GM12864 (cell line): ENCODE measurements at places on chromosomes 13 and 19.

DNA sequence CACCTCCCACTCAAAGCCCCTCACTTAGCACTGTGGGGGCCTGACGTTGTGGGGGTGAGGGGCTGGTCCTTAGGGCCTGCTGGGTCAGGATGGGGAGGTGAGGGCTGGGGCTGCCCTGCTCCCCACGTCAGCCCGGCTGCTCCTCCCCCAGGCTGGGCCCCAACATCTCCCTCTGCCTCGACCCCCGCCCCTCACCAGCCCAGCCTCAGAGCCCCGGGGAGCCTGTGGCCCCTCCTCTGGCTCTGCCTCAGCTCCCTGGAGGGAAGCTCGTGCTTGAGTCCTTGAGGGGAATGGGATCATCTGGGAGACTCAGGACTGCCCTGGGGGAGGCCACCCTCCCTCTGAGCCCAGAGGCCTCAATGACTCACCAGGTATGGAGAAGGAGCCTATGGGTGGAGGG, 6.8 kb downstream of the LILRA4 start:
- DNase-seq: no peak

DNA sequence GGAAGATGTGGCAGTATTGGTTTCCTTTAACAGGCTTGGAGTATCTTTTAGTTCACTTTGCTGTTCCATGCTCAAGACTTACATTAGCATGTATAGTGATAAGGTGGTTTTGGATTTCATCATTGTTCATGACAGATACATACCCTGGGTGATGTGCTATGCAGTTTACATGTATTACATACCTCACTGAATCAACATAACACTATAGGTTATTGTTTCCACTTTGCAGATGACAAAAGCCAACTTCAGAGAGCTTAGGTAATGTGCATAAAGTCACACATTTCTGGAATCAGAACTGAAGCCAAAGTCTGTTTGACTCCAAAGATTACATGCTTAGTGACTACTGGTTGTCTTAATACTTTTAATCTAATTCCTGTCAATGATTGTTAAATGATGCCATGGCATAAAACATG, 7.1 kb downstream of the COMMD6 start:
- DNase-seq: no peak

DNA sequence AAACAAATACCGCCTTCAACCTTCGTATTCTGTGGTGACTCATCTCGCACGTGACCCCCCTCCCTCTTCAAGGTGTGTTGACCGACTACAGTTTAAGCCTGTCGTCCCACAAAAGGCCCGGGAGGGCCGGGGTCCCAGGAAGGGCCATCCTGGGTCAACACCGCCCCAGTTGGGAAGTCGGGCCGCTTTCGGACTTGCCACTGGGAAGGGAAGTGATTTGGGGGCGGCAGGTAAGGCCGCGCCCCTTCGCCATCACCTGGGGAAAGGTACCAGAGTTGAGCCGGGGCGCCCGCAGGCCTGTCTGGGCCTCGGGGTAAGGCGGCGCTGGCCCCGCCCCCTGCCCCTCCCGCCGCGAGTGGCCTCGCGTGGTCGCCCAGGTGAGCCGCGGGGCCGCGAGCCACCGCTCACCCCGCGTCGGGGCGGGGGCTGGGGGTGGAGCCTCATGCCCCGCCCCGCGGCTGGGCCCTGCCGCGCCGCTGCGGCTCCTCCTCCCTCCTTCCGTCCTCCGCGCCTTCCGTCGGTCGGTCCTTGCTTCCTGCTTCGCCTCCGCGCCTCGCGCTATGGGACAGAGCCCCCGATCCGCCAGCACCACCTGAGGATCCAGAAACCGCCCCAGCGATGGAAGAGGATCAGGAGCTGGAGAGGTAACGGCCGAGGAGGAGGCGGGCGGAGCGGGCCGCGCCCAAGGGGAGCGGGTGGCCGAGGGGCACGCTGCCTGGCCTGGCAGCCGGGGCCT, at the start of gene POLR1D:
TSS of gene POLR1D (plus strand) at position 527 of the 736 bp plus-strand sequence. CDS start at position 619, 92 bp downstream.
- DNase-seq: peak; percentile 62

DNA sequence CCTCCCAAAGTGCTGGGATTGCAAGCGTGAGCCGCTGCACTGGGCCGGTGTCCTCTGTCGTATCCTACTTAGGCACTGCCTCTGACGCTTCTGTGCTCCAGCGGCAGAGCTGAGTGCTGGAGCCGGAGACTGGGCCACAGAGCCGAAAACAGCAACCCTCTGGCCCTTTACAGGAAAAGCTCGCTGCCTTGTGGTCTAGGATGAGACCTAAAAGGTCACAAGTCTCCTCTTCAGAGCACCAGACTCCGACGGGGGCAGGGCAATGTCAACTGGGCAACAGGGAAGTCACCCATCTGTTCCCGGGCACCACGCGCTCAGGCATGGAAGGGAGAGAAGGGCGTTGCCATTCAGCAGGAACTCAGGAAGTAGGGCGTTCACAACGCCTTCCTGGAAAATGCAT, 91.7 kb downstream of the GADD45B start:
- DNase-seq: no peak

- DNase-seq: no peak
Observed at GRCh38 chr13:52947921-52948373, 80.7 kb upstream of the OLFM4 start.

DNA sequence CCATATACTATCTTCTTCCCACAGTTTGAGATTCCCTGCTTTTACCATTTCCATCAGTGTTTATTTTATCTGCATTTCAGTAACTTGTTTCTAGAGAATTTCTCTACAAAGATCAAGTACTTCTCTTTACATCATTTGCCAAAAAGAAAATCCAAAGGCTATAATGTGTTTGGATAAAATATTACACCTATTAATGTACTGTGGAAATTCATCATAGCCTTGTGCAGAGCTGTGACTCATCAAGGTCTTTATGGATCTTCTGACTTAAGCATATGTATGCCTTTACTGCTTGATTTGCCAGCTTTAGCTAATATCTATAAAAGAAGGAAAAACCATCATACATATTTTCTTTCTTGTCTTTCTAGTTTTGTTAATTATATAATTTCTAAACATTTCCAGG, 9.6 kb upstream of the HTR2A start:
- DNase-seq: no peak
